ENCODE measurements at places on chromosomes 11 and 22.

DNA sequence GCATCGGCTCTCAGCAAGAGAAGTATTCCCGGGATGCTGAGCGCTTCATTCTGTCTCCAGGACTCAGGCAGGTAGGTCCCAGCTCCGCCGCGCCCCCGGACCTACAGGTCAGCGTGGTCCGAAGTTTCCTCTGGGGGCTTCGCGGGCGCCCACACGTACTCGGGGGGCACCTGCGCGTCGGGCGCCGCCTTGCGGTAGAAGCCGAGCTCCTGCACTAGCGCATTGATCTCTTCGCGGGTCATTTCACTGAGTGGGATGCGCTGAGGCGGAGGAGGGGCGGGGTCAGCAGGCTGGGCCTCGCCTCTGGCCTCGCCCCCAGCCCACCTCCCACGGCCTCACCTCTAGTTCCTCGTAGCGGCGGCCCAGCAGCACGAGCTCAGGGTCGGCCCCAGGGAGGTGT, 2.5 kb downstream of the SELENOM start:
- no peak for DNase-seq

GRCh38 chr11:12167061-12168000, 56.9 kb downstream of the MICAL2 start:
- DNase-seq, result peak; percentile 88

DNA sequence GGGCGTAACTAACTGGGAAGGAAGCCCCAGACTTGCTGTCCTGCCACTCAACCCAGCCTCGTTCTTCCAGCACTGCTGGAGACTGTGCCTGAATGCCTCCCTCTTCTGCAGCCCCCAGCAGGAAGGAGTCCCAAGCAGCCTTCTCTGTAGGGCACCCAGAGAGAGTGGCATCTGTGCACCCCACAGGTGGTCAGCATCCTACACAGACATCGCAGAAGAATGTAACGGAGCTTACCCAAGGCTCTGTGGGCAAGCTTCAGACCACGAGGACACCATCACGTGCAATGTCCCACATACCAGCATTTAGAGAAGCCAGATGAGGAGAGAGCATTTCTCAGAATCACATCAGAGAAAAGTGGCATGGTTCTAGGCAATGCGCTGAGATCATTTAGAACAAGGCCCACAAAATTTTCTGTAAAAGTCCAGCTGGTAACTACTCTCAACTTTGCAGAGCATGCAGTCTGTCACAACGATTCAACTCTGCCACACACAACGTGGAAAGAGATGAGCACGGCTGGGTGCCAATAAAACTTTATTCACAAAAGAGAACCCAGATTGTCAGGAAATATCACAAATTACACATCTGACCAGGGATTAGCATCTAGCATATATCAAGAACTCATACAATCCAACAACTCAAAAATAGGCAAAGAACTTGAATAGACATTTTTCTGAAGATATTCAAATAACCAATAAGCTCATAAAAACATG, 33.4 kb downstream of the SHANK2 start:
- no peak for DNase-seq

DNA sequence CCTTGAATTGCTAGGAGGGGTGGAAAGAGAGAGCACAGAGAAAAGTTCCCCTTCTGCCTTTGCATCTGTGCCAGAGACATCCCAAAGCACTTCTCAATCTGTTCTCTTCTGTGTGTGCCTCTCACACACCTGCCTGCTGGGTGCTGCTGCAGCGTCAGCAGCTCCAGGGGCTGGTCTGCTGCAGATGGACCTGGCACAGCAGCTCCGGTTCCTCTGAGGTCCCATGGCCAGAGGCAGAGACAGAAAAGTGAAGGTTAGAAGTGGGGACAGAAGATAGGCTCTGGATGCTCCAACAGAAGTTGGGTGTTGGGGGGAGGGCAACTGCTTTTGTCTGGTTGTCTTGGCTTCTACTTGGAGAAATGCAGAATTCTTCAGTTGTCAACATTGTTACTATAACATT, 48.9 kb upstream of the KIRREL3 start:
- no peak for DNase-seq

DNA sequence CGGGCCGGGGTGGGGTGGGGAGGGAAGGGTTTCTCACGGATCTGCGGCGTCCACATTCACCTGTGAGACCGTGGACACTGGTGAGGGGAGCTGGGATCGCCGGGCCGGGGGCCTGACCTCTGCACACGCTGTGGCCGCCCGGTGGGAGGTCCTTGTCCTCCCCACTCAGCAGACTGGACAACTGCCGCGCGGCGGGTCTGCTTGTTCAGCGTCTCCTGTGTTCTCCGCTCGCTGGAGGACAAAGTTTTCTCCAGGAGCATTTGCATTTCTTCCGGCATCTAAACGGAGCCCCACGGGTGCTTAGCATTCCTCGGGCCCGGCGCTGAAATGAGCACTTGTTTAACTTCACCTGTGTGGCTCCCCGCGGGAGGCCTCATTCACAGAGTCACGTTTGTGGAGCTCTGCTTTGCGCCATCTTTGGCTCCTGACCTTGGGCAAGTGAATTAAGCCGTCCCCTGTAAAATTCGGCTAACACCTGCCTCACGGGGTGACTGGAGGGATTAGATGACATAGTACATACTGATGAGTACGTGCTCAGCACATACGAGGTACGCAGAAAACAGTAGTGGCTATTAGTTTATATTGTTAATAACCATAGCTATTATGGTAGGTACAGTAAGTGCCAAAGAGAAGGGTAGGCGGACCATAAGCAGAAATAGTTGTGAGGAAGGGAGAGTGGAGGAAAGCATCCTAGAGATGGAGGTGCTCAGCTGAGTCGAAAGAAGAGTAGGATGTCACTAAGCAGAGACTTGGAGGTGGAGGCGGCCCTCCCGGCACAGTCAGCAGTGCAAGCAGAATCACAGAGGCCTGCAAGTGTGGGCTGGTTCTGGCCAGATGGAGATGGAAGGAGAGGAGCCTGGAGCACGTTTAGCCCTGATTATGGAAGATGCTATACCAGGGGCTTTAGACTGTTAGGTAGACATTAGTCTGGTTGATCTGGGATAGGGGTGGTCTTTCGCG, 885 bp downstream of the TRMU start:
- DNase-seq, result peak; percentile 2

GRCh38 chr11:10669258-10670033, 24.1 kb downstream of the IRAG1 start:
- DNase-seq, result no peak

GRCh38 chr22:44703255-44703870, 1.4 kb downstream of the PRR5 start:
- DNase-seq, result no peak

GRCh38 chr11:112334381-112334780, 73.7 kb upstream of the PLET1 start:
- no peak for DNase-seq
